ENCODE measurements at places on chromosomes 1 and 21. TPM values are rescaled to one million over a fixed set of nuclear protein-coding genes. Genes with fewer than 3 reads are reported as not detected.

Gene IFI16
- total RNA-seq = 98.1 TPM

Gene NID1
- 49.8 TPM for total RNA-seq

Gene AMY1C
- not detected for total RNA-seq

Gene FCRL3
- total RNA-seq = not detected

Gene ADAMTS4
- 4.2 TPM for total RNA-seq

Gene PTPRF
- total RNA-seq = 32.2 TPM

Gene LCE6A
- not detected for total RNA-seq

Gene HFM1
- total RNA-seq = 0.13 TPM

Gene SH2D5
- 2.5 TPM for total RNA-seq

Gene ANGPTL1
- 16.4 TPM for total RNA-seq

Gene WDR64
- not detected for total RNA-seq

Gene SH3BGR
- 5.7 TPM for total RNA-seq

Gene IGSF5
- total RNA-seq = not detected

Gene TIE1
- total RNA-seq = 12.3 TPM

Gene COL16A1
- total RNA-seq = 59.5 TPM

Gene MYBPHL
- total RNA-seq = not detected

Gene PRELP
- 2.7 TPM for total RNA-seq

Gene SLC2A5
- total RNA-seq = 0.62 TPM

Gene CHODL
- total RNA-seq = 0.26 TPM

Gene ETV3L
- total RNA-seq = not detected

Gene EPB41
- 10.1 TPM for total RNA-seq

Gene RUSC1
- 9.5 TPM for total RNA-seq

Gene ACTL8
- total RNA-seq = not detected

Gene TNNT2
- not detected for total RNA-seq

Gene BTBD19
- 5.3 TPM for total RNA-seq

Gene PLPPR5
- total RNA-seq = not detected

Gene PPM1J
- total RNA-seq = 0.53 TPM

Gene DIO1
- not detected for total RNA-seq

Gene NBPF26
- total RNA-seq = 11.5 TPM

Gene MYBPH
- 0.06 TPM for total RNA-seq

Gene EEIG2
- 21.4 TPM for total RNA-seq

Gene CD53
- not detected for total RNA-seq

Gene CCDC181
- 0.92 TPM for total RNA-seq

Gene SLC44A3
- total RNA-seq = 1.7 TPM

Gene IL22RA1
- total RNA-seq = 0.25 TPM

Gene CHI3L1
- 0.06 TPM for total RNA-seq

Gene KCNJ6
- not detected for total RNA-seq

Gene SIPA1L2
- total RNA-seq = 6.2 TPM

Gene TFF1
- total RNA-seq = not detected

Gene COP1
- 39.9 TPM for total RNA-seq

Gene EIF4G3
- total RNA-seq = 31.6 TPM

Gene ASTN1
- under 0.01 TPM for total RNA-seq

Gene TRIM17
- 0.12 TPM for total RNA-seq

Gene SV2A
- total RNA-seq = 5.8 TPM

Gene CLIC6
- 0.13 TPM for total RNA-seq

Gene TEDDM1
- not detected for total RNA-seq

Gene OR2T2
- total RNA-seq = not detected

Gene GSTM1
- 11.4 TPM for total RNA-seq

Gene NPHS2
- total RNA-seq = not detected

Gene MANEAL
- total RNA-seq = 0.99 TPM

Gene TNFRSF9
- total RNA-seq = 0.06 TPM

Gene UBASH3A
- not detected for total RNA-seq

Gene IFNGR2
- total RNA-seq = 61.4 TPM
